ENCODE measurements at places on chromosomes 7 and 10.

DNA sequence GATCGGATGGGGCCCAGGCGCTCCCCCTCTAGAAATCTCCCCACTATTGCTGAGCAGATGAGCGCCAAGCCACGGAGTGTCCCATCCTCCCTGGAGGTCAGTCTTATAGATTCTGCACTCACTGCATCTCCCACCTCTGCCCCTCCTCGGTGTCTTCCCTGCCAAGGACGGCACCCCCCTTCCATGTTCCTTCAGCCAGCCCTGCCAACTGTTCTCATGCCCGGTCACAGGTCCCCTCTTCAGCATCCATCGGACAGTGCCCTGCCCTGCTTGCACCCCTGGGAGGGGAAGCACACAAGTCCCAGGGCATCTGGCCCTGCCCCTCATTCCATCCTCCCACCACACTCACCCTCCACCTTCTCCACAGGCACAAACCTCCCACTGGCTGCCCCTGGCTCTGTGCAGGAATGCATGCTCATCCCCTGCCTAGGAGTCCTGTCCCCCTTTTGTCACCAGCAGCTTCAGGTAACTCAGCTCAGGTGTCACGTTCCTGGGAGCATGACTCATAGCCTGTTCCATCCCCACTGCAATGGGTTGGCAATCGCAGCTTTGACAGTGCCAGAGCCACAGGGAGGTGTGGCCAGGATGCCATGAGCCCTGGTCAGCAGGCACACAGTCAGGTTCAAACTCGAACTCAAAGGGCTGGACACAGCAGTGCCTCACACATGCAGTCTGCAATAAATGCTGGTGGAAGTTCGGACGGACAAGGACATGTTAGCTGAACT lies 234.7 kb upstream of the TCERG1L start:
- no peak for DNase-seq

- no peak for DNase-seq
Measured at GRCh38 chr7:155974186-155974897, 162.1 kb upstream of the SHH start.

DNA sequence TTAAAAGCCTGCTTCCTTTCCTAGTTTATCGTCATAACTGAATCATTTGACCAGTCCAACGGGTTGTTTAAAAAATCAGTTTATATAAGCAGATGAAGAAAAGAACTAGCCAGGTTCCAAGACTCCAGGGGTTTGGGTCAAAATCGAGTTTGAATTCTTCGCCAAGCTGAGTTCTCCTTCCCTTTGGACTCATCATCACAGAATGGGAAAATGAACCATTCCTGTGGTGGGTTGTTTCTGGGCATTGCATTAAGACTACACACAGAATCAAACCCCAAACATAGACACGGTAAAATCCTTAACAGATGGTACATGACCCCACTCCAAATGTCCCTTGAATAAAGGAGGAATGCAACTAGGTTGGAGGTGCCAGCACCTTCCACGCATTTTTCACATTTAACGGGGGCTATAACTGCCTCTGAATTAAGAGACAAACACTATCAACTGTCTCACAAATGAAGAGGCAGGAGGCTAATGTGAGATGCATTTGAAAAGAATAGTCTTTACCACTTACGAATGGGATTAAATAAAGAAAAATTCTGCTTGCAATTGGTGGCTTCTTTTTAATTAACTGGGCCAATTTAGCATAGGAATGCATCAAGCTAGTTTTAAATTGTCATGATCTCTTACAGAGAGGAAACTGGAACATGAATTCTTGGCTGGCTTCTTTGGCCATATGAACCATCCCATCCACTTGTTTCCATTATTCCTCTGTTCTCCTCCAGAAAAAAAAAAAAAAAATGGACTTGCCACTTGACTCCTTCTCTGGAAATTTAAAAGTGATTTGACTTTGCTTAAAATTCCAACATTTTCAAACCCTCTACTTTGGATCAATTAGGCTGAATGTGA lies 61.1 kb downstream of the CHST15 start:
- DNase-seq = no peak

DNA sequence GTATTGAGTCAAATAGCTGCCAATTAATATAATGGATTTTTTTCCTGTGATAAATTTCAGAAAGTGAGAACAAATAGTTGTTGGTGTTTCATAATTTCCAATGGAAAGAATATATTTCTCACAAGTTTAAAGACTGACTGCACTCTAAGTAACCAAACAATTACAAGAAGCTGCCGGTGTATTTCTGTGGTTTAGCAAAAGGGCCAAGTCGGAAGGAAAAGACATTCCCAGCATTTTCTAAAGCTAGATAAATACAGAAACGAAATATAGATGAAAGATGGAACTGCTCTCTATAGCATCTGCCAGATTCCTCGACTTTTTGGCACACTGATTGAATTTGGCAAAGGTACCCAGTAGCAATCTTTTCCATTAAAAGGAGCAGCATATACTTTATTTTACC lies 92.7 kb upstream of the MKX start:
- DNase-seq = peak; percentile 76

DNA sequence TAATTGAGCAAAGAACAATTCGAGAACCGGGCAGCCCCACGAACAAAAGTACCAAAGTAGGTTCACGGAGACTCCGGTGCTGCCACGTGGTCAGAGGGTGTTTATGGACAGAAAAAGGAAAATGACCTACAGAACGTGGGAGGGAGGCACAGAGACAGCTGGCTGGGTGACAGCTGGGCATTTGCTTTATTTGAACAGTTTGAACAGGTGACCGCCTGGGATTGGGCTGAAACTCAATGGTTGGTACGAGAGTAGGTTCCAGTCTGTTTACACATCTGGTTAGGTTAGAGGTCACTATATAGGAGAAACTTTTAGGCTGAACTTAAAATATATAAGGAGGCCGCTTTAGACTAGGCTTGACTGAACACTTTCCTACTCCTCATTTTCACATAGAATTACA lies 50.6 kb upstream of the CELF2 start:
- no peak for DNase-seq

- no peak for DNase-seq
Measured at GRCh38 chr10:124481717-124482116, 20.1 kb downstream of the LHPP start.

DNA sequence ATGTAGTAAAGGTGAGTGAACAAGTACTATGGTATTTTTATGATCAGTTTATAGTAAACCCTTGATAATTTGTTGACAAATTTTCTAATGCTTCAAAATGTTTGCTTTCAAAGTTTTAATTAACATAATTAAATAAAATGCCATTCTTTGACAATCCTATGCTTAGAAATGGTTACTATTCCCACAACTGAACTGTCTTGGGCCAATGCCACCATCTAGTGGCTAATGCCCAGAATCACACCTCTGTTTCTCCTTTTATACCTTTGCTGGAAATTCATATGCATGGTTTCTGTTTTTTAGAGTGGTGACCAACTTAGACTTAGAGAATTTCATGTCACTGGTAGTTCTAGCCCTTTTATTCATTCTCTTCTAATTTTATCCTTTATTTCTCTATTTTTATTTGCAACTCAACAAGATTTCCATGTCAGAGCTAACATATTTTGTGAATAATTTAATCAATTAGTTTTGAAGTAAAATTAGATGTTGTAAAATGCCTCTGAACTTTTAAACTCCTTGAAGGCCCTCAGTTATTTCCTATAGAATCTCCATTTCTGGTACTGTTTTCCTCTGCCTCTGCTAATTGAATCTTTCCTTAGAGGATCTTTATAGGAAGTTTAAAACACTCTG lies 31.1 kb downstream of the PCGF5 start:
- peak; percentile 87 for DNase-seq

GRCh38 chr10:74079028-74079935 lies 71.3 kb downstream of the AP3M1 start:
- DNase-seq = no peak

- DNase-seq = no peak
Measured at GRCh38 chr7:106381252-106381651, 96.5 kb upstream of the NAMPT start.

GRCh38 chr7:48004032-48004431 lies 24.6 kb upstream of the HUS1 start:
- no peak for DNase-seq

DNA sequence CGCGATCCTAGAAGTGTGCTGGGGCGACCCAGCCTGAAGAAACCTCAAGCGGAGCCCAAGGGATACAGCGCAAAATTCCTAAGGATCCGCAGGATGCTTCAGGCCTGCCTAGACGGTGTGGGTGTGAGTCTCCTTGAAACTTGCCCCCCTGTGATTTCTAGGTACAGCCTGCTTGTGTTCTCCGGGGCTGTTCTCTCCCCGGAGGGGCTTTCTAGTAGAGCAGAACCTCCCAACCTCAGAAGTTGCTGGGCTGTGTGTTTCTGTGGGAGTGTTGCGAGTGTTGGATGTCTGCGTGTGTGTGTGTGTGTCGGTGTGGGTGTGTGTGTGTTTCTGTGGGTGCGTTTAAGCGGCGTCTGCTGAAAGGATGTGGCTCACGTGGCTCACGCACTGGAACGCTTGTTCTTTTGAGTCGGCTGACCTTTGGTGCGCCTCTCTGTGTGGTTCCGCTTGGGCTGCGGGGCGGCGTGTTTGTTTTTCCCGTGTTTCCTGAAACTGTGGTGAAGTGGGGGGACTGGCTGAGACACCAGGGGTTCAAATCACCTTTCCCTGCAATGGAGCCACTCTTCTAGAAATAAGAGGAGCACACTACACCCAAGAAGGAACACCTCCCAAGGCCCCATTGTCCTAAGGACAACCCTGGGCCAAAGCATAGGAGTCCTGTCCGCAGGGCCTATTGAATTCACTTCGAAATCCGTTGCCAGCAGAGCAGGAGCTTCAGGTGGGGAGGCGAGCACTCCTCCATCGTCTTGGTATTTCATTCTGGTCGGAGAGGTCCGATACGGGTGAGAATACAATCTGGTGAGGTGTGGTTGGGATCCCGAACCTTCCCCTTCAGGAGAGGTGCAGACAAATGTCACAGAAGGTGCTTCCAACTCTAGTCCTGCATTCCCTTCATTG lies 25.1 kb upstream of the ZNF273 start:
- DNase-seq = no peak

DNA sequence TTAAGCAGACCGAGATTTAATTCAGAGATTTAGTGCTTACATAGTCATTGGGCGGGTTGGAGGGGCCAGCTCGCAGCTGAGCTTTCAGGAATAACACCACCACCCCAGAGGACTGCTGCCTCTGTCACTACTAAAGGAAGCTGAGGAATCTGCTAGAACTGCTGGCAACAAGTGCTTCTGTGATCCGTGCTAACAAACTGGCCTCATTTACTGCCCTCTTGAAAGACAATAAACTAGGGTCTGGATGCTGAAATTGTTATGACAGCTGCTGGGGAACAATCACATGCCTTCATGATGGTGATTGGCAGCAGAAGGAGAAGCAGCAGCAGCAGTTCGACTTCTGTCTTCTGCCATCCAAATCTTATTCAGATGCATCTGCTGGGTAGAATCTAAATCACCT lies 285.5 kb upstream of the TAC1 start:
- DNase-seq = no peak

GRCh38 chr7:73373741-73374140 lies 45.8 kb downstream of the FKBP6 start:
- DNase-seq = no peak

DNA sequence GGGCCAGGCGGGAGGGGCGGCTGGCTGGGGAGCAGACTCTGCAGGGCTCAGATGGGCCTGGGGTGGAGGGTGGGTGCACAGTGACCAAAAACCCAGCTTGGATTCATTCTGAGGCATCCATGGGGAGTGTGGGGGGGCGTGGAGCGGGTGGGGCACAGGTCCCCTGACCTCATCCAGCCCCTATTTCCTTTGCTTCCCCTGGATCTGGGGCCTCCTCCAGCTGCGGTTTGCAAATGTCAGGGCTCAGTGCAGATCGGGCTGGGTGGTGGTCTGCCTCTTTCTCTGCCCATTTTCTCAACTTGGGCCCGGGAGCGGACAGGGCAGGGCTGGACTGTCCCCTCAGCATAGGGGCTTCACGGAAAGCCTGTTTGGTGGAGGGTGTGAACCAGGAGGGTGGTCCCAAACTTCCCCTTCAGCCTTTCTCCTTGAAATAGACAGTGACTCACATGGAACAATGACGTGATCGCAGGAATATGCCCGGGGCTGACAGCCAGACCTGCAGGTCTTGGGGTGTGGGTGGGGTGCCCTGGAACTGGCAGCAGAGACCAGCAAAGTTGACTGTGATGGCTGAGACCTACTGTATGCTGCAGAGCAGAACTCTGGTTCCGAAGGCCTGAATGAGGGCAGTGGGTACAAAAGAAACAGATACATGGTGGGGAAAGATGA lies 72.9 kb upstream of the PODXL start:
- no peak for DNase-seq

All from spinal cord (tissue), 10 donors.